ENCODE measurements at places on chromosomes 13 and 19.

DNA sequence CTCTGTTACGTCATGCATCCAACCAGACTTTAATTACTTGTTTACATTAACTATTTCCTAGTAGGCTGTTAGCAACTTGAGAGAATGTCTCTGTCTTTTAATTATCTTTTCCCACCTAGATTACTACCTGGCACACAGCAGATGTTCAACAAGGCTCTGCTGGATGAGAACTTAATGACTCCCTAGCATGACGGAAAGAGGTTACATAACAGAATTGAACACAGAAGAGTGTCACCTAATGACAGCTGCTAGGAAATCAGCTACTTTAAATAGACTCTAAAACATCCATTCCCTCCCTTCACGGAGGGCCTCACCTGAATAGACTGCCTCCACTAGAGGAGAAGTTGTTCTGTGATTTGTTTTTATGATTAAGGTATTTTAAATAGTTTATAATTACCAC lies 110.8 kb downstream of the TEX29 start:
- peak; percentile 78 for DNase-seq

- DNase-seq: no peak
Measured at GRCh38 chr19:39602224-39602623, at the start of gene LGALS13. Gene LGALS13, plus strand, starts transcription at chr19:39602524. Its CDS starts 45 bp downstream, at chr19:39602569.

GRCh38 chr13:68078874-68079273 lies 848.7 kb upstream of the PCDH9 start:
- no peak for DNase-seq

GRCh38 chr13:93875547-93875946 lies 603.9 kb downstream of the DCT start:
- DNase-seq: no peak

DNA sequence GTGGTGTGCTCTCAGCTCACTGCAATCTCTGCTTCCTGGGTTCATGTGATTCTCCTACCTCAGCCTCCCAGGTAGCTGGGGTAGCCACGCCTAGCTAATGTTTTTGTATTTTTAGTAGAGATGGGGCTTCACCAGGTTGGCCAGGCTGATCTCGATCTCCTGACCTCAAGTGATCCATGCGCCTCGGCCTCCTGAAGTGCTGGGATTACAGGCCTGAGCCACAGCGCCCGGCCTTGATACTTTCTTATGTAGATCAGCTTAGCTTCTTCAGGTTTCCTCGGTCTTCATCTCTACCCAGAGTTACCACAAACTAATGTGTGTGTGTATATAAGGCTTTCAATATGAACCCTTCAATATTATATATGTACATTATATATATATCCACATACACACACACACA lies 9.9 kb upstream of the CCDC61 start:
- no peak for DNase-seq

DNA sequence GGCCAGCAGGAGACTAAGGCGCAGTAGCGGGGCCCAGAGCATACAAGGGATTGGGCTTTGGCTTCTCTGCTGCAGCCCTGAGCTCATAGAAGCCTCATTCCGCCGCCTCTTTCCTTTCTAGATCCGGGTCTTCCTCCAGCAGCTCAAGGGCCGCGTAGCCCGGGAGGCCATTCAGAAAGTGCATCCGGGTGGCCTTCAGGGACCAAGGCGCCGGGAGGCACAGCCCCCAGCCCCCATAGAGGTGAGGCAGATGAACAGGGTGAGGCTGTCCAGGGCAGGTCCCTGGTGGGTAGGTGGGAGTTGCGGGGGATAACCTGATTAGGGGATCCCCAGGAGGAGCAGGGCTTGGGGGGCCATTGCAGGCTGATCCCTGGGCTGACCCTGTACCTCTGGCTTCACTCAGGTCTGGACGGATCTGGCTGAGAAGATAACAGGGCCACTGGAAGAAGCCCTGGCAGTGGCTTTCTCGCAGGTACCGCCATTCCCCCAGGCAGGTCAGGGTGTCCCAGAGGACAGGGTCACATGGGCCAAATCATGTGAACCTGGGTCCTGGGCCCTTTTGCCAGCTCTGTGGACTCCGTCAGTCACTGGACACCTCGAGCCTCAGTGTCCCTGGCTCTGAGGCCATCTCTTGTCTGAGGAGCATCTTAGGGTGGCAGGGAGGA lies 1.3 kb downstream of the SNAPC2 start:
- no peak for DNase-seq

- DNase-seq: peak; percentile 65
Measured at GRCh38 chr19:55080968-55081769, 5.5 kb downstream of the EPS8L1 start.

DNA sequence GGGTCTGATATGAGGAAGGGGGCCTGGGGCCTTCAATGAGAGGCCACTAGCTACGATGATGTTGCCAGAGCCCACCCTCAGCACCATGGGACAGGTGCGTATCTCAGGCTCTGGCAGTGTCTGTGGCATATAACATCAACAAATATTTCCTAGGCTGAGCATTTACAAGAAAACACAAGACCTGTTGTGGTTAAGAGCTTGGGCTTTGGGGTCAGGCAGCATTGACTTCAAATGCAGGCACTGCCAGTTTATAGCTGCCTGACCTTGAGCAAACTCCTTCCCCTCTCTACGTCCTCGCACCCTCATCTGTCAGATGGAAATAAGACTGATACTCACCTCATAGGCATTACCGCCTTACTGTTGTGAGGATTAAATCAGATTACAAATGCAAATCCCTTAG lies 156.0 kb downstream of the KATNAL1 start:
- no peak for DNase-seq

DNA sequence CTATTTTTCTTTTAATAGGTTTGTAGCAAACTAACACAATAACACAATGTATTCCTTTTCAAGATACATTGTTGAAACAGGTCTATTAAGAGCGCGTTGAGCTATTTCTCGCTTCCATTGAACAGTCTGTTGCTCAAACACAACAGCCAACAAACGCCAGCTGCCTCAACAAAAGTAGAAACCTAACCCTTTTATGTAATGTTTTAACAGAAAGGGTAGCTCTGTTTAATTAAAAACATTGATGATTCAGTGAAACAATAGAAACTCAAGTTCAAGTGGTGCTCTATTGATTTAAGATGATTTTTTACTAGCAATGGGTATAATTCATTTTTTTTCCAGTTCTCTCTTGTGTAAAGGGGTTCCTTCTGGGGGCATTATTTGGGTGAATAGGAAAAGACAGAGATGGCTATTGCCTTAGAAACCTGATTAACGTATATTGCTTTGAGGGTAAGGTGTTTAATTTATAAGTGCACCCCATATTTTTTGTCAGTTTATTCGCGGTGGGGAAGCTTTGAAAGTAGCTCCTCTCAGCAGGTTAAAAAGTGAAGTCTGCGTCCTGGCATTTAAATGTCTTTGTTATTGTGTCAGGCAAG lies 14.9 kb downstream of the ZIC2 start:
- DNase-seq: peak; percentile 86

DNA sequence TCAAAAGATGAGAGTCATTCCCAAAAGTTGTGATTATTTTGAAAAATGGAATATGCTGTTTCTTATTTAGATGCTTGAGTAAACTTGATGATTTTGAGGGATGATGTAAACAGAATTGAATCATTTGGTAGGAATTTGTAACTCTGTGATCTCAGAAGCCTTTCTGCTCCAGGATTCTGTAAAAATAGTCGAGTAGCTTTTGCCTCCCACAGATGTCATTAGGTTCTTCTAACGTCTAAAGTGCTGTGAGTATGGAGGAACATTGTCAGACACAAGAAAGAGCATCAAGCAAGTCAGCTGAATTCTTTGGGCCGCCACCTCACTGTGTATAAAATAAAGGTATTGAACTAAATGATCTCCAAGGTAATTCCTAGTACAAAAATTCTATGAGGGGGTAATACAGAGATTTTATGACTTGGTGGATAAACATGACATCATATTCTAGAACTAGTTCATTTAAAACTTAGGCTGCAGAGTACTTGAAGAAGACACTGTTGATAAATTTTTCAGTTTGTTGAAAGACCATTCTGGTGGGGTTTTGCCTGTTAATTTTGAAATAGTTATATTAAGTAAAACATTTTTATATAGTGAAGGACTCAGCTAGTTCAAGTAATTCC lies 1.4 kb upstream of the GPR183 start:
- DNase-seq: no peak

GRCh38 chr19:35592226-35592625 lies 6.3 kb downstream of the PMIS2 start:
- peak; percentile 36 for DNase-seq

DNA sequence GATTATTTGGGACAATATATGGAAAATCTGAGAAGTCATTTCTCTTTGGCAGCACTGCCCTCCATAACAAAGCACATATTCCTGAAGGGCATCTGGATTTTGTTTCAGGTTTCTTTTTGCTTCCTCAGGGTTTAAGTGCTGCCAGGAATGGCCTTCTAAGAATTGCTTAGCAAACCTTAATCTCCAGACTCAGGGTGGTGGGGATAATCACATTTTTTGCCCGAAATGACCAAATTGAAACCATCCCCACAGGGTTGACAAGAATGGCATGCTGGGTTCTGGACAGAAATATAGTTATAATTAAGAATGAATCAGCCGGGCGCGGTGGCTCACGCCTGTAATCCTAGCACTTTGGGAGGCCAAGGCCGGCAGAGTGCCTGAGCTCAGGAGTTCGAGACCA lies 6.4 kb upstream of the CDADC1 start:
- DNase-seq: no peak

- DNase-seq: no peak
Measured at GRCh38 chr19:34692549-34692948, 15.1 kb downstream of the ZNF302 start.

- DNase-seq: no peak
Measured at GRCh38 chr13:74945637-74946036, 536.3 kb downstream of the TBC1D4 start.

GRCh38 chr19:9914001-9914314 lies 22.4 kb downstream of the OLFM2 start:
- DNase-seq: no peak

DNA sequence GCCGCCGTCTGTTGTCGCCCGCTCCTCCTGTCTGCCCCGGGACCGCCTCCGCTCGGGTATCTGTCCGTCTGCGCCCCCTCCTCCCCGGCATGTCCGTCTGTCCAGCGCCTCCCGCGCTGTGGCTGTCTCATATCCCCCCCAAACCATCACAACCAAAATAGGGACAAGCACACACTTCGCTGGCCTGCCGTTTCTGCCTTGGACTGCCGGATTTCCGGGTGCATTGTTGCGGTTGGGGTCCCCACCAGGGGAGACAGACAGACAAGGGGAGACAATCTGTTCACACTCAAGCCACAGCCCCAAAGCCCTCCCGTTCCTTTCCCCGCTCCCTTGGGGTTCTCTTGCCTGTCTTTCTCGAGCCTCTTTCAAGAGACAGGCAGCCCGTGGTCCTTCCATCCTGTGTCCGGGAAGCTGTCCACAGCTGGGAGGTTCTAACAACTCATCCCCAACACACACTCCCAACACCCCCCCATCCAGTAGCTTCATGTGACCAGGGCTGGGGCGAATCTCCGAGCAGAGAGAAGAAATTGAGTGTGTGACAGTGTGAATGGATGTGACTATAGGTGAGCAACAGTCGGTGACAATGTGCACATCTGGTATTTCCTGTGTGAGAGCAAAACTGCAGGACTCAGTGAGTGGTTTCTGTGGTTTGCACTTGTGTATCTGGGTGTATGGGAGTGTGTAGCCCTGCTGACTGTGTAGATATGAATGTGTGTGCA lies 16.5 kb upstream of the FOSB start:
- no peak for DNase-seq

- DNase-seq: no peak
Measured at GRCh38 chr13:83414393-83414792, 467.9 kb downstream of the SLITRK1 start.

- no peak for DNase-seq
Measured at GRCh38 chr13:110379905-110380341, 72.8 kb downstream of the COL4A2 start.

DNA sequence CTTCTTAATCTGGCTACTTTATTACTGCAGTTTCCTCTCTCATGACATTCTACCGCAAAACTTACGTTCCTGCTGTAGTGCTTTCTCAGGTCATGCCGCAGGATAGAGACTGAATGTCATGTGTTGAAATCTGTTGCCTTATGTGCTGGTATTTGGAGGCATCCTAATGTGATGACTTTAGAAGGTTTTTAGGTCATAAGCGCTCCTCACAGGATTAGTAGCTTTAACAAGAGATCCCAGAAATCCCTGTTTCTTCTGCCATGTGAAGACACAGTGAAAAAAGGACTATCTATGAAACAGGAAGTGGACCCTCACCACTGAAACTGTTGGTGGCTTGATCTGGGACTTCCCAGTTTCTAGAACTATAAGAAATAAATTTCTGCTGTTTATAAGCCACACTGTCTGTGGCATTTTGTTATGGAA lies 209.3 kb downstream of the LACC1 start:
- DNase-seq: no peak

- DNase-seq: no peak
Measured at GRCh38 chr13:58081301-58081820, 449.8 kb downstream of the PCDH17 start.

DNA sequence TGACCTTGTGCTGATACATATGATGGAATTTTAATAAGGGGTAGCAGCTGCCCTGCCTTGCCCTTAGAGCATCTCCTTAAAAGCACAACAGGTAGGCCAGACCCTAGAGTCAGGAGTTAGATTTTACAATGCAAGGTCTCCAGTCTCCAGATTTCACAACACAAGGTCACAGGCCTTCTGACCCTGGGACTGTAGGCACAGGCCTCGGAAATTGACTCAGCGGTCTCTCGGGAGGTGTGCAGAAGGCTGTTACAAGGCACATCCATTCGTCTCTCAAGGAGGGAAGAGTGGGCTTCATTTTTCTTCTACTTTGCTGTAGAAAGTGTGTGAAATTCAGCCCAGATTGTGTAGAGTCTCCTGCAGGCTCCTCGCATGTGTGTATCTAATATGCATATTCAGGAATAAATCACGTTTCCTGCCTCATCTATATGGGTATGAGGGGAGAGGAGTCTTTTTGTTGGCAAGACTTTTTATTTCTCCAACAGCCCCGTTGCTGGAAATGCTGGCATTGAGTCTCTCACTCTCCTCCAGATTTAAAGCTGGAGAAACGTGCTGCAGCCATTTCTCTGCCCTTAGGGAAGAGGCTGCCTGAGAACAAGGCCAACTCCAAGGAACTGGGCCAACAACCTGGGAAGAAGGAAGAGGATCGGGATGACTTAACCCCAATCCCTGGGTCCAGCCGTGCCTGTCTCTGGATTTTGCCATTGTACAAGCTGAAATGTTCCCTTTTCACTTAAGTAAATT lies 24.5 kb downstream of the UQCRFS1 start:
- DNase-seq: no peak

DNA sequence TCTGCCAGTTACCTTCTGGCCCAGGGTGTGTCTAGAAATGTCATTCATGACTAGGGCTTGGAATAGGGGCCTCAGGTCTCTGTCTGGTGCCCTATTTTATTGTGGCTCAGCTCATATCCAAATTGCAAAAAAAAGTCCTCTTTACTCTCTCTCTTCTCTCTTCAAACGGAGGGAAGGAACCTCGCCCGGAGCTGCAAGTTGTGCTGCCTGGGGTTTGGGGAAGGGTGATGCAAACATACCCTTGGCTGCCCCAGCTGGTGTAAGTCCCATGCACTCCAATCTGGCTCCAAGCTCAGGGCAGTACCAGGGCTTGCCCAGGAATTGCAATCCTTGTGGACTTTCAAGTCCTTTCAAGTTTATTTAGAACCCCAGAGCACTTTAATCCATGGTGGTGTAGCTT lies 549.6 kb downstream of the PCDH17 start:
- no peak for DNase-seq
